T-helper 1 cell (primary cell): ENCODE measurements at places on chromosomes 1 and 21.

- no peak for DNase-seq
Measured at GRCh38 chr1:232726048-232726779, 79.0 kb upstream of the MAP10 start.

- DNase-seq: no peak
Measured at GRCh38 chr1:40313329-40313957, 3.6 kb downstream of the COL9A2 start.

- no peak for DNase-seq
Measured at GRCh38 chr1:56339786-56340465, 239.4 kb downstream of the PLPP3 start.

DNA sequence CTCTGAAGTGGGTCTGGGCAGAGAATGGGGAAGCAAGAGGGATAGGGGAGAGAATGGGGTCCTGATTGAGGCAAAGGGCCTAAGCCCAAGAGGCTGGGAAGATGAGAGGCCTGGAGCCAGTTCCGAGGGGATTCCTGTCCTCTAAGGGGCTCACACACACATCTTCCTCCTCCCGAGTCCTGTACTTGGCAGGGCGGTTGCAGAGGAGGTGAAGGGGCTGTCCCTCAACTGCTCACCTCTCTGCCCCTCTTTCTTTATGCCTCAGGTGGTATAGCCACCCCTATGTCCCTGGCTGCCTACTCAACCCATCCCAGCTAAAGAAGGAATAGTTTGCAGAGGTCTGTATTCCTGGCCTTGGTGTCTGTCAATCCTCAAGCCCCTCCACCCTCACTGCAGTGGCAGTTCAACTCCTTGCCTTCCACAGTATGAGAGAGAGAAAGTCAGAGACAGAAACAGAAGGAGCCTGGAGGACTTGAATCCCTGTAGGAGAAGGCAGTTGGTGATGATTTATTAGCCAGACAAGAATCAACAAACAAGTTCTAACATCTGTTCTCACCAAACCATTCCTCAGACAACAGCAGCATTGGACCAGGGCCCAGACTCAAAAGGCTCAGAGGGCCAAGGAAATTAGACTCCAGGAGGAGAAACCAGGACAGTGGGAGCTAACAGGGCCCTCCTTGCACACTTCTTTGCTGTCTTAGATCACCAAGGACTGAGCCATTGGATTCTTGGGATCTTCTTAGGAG is 10.7 kb downstream of the SH2D2A start:
- DNase-seq: no peak

DNA sequence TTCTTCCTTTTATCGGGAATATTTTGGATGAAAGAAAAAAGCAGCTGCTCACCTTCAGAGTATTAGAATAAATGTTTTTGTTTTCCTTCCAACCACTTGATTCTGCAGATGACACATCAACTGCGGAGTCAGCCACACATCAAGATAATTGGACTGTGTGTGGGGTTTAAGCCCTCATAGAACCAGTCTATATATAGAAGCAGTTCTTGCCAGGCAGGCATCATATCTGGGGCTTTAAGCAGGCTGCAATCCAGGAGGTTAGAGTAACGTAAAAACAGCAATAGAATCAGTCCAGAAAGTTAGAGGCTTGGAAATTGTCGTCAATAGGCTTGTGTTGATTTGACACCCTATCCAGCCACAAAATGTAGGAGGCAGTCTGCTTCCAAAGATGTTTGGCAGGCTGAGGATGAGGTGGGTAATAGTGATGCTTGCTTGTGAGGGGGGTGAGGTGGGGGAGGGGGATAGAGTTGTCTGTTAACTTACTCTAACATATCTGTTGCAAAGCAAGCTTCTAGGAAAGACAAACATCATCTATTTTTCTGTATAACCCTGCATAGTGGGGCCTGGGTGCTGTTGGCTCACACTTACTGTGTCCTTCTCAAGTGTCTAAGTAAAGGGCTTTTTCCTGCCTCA is 64.8 kb downstream of the PEX14 start:
- DNase-seq: no peak

GRCh38 chr1:89820422-89821321 is at the start of gene LRRC8D:
Gene LRRC8D (plus strand): TSS chr1:89821032. CDS start chr1:89933069, 112,037 bp downstream.
- peak; percentile 59 for DNase-seq

DNA sequence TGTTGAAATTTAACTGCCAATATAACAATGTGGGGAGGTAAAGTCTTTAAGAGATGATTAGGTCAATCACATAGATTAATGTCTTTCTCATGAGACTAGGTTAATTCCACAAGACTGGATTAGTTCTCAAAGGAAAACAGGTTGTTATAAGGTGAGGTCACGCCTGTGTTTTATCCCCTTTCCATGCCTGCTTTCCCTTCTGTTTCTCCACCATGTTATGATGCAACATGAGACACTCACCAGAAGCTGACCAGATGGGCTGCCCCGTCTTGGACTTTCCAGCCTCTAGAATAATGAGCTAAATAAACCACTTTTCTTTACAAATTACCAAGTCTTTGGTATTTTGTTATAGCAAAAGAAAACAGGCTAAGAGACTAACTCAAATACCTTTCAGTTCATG is 70.8 kb downstream of the DDAH1 start:
- DNase-seq: no peak

GRCh38 chr1:23899070-23899469 is 14.1 kb downstream of the CNR2 start:
- DNase-seq: no peak

GRCh38 chr1:19720973-19721372 is 56.3 kb downstream of the HTR6 start:
- DNase-seq: no peak

DNA sequence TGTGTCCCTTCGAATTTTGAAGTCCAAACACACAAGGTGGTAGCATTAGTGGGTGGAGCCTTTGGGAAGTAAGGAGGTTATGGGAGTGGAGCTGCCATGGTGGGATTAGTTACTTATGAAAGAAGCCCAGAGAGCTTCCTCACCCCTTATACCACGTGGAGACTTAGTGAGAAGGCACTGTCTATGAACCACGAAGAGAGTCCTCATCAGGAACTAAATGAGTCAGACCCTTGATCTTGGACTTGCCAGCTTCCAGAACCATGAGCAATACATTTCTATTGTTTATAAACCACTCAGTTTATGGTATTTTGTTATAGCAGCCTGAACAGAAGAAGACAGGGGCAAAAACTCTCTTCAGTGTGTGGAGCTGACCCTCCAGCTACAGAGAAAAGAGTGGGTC is 259.3 kb upstream of the AJAP1 start:
- DNase-seq: no peak

GRCh38 chr1:56977910-56978309 is 12.1 kb upstream of the C8B start:
- no peak for DNase-seq

DNA sequence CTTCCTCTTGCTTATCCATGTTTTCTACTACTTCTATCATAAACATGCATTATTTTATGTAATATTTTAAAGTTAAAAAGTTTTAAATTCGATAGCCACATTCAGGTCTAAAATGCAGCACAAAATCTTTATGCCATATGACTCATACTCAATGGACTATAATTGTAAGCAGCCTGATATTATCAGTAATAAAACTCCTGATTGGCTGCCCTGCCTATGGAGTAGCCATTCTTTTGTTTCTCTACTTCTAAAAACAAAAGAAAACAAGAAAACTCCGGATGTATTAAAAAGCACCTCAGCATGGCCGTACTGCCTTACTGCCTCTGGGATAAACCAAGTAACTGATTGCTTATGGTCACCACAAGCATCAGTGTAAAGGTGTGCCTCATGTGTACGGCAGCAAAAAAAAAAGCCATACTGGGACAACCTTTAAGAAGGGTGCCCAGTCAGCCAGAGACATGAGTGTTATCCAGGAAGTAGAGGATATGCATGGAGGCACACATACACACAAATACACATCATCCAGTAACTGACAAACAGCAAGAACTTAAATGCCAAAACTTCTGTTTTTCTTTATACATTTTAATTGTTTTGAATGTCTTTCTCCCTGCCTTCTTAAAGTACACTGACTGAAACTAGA is 9.2 kb downstream of the SLC35D1 start:
- DNase-seq: no peak

DNA sequence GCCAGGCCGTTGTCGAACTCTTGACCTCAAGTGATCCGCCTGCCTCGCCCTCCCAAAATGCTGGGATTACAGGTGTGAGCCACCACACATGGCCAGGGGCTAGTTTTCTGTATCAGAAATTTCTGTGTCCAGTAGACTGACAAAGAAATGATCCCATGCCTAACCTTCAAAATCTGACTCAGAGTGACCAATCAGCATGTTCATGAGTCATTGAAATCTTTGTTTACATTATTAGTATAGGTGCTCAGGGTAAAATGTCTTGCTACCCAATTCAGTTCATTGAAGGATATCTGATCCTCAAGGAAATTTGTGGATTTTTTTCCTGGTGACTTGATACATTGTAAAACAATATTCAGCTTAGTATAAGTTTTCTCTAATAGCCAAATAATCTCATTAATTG is 11.0 kb upstream of the LDLRAD2 start:
- no peak for DNase-seq

- no peak for DNase-seq
Measured at GRCh38 chr1:53336146-53336545, 8.3 kb upstream of the LRP8 start.

- DNase-seq: no peak
Measured at GRCh38 chr1:234658138-234658537, 48.2 kb upstream of the IRF2BP2 start.

DNA sequence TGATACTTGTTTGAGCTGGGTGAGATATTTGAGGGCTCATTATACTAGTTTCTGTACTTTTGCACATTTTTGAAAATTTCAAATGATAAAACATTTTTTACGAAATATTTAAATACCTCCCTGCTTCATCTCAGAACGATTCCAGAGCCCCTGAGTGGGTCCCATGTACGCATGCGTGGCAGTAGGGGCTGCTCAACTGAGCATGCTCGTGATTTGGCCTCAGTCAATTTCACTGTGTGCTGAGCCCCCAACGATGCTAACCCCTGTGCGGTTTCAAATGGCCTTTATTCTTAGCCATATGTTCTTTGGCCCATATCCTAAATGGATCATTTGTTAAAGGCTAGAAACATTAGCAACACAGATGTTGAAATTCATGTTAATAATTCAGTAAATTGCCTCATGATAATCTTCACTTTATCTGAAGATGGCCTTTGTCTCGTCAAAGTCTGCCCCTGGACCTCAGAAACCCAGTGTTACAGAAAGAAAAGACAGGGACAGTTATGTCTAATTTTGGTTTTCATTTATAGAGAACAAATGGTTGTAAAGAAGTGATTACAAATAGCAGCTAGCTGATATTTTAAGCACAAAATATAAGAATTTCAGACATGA is 108.2 kb downstream of the MRPS6 start:
- DNase-seq: no peak

- DNase-seq: no peak
Measured at GRCh38 chr1:26771285-26771642, 16.5 kb upstream of the PIGV start.

DNA sequence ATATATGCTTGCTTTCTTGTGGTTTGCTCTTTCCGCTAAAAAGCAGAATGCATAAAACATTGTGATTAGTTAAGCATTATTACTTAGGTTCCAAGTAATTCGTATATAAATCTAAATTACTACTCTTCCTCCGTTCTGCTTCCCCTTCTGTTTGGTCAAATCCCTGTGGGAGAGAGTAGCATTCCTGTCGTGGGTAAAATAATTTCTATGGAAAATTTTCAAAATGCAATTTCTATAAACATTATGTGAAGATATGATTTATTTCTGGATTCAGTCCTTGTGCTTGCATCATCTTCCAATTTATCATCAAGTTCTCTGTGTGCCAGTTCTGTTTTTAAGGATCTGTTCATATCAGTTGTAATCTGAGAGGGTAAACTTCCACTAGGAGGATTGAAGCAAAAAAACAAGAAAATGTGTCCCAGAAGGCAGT is 7.2 kb upstream of the WARS2 start:
- no peak for DNase-seq

- no peak for DNase-seq
Measured at GRCh38 chr1:78080767-78081166, 35.0 kb downstream of the GIPC2 start.

- no peak for DNase-seq
Measured at GRCh38 chr1:43418858-43419257, 29.2 kb downstream of the SZT2 start.
